ENCODE measurements at places on chromosomes 7 and 10.
A peak's percentile ranks its signal among the peaks of the same experiment; 100 is the strongest.

DNA sequence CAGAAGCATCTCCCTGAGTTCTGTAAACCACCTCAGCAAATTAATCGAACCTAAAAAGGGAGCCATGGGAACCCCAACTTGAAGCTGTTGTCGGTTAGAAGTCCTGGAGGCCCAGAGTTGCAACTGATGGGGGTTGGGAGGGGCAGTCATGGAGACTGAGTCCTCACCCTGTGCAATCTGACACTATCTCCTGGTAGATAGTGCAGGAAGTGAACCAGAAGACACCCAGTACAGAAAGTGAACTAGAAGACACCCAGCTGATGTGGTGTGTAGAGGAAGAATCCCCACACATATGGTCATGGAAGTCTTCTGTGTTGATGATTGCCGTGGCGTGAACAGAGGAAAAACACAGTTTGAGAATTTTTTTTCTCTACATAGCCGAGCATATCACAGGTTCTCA lies 58.8 kb upstream of the SRRM3 start:
- DNase-seq = no peak

GRCh38 chr10:44619975-44620374 lies 235.1 kb upstream of the CXCL12 start:
- DNase-seq = peak; percentile 96

- no peak for DNase-seq
These were observed 4.6 kb downstream of the LFNG start for GRCh38 chr7:2523941-2524807.

DNA sequence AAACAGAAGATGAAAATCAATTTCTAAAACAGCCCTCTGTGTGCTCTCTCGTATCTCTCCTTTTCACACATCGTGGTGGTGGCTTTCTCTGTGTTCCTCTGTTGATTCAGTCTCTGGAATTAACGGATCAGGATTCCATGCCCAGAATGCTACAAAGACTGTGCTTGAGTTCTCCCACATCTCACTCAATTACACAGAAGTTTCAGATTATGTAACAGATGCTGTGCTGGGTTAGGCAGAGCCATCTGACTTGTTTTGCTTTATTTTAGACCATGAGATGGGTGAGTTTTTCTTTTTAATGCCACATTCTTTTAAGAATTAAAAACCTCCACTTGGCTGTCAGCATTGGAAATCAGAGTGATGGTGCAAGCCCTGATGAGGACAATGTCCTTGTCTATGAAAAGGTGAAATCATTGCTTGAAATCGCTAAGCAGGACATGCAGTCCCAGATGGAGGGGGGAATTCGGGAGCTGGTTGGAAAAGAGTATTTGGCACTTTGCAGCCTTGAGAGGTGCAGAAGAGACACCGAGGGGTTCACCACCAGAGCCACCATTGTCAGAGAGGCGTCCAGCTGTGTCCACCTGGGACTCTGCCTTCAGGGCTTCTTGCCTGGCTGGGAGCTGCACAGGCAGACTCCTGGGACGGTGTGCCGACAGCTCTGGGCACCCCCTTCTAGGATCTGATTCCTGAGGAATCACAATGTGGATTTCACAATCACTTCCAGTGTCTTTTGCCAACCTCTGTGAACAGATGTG lies 80.4 kb downstream of the EGFR start:
- no peak for DNase-seq

DNA sequence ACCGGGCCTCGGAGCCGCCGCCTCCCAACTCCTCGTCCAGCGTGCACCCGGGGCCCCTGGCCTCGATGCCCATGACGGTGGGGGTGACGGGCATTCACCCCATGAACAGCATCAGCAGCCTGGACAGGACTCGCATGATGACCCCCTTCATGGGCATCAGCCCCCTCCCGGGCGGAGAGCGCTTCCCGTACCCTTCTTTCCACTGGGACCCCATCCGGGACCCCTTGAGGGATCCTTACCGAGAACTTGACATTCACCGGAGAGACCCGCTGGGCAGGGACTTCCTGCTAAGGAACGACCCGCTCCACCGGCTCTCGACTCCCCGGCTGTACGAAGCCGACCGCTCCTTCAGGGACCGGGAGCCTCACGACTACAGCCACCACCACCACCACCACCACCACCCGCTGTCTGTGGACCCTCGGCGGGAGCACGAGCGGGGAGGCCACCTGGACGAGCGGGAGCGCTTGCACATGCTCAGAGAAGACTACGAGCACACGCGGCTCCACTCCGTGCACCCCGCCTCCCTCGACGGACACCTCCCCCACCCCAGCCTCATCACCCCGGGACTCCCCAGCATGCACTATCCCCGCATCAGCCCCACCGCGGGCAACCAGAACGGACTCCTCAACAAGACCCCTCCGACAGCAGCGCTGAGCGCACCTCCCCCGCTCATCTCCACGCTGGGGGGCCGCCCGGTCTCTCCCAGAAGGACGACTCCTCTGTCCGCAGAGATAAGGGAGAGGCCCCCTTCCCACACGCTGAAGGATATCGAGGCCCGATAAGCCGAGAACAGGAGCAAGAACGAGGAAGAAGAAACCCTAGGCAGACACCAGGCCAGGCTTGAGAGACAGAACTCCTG lies 341.5 kb upstream of the GALNT17 start:
- DNase-seq = no peak

DNA sequence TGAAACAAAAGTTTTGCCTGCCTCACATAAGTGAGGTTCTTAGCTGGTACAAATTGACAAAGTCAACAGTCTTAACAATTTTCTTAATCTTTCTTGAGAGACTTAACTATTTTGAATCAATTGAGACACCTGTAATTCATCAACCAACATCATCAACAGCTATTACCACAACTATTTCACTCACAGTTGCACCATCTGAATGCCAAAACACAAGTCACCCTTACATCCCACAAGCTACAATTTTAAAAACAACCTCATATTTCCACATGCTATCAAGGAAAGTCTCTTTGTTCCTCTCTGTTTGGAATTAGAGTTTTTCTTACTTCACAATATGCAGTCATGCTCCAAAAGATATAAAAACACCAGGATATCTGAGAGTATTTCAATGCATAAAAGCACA lies 4.9 kb downstream of the SMURF1 start:
- no peak for DNase-seq

GRCh38 chr7:140697447-140698143 lies 1.1 kb downstream of the NDUFB2 start:
- peak; percentile 11 for DNase-seq

GRCh38 chr10:59589796-59590195 lies 119.9 kb downstream of the SLC16A9 start:
- no peak for DNase-seq

- no peak for DNase-seq
These were observed at the start of gene TRIM24 for GRCh38 chr7:138460176-138460648. TRIM24 (plus strand) TSS chr7:138460259; CDS start chr7:138460549, 290 bp downstream.

- DNase-seq = no peak
These were observed 91.9 kb upstream of the JAZF1 start for GRCh38 chr7:28272461-28272877.

GRCh38 chr10:130928306-130928705 lies 383.2 kb downstream of the TCERG1L start:
- no peak for DNase-seq

DNA sequence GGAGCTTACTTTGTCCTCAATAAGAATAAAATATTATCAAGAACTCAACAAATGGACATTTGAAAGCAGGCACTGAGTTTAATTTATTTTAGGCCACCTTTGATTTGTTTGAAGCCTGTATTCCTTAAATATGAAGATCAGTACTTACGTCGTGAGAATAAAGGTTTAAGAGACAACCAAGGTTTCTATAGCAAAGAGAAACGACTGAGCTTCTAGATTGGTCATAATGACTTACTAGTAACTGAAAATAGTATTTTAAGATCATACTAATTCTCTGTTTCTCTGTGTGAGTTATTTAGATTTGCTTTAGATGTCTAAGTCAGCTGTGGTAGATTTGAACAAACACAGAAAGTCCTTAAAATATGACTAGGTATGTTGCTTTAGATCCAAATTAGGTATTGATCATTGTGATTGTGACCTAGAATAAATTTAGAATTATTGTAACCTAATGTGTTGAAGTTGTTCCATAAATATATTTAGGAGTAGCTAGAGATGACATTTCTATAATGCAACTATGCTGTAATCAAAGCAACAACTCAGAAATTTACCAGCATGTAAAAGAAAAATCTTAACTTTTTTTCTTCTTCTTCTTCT lies 2.4 kb upstream of the GLCCI1 start:
- DNase-seq = no peak

GRCh38 chr10:79207726-79208125 lies 139.0 kb downstream of the ZMIZ1 start:
- DNase-seq = no peak

- DNase-seq = no peak
These were observed 234.1 kb downstream of the PTEN start for GRCh38 chr10:88097536-88097935.

DNA sequence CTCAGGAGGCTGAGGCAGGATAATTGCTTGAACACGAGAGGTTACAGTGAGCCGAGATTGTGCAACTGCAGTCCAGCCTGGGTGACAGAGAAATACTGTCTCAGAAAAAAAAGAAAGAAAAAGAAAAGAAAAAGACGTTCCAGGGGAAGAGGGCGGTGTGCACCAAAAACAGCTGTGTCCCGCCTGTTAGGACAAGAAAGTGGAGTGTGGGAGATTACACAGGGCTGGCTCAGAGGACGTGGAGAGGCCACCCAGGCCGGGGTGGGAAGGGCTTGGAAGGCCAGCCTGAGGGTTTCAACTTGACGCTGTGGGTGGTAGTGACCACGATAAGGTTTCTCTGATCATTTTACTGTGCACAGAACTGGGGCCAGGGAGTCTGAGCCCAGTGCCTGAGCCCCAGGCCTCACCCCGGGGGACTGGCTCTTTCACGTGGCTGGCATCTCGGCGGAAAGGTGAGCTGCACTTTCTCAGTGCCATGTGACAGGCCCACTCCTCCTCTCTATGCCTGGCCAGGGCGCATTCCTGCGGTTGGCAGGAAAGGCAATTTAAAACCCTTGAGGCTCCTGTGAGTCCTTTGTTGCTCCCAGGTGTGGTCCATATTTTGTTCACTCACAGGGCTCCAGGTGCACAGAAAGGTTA lies 13.9 kb downstream of the RHBDD2 start:
- no peak for DNase-seq

DNA sequence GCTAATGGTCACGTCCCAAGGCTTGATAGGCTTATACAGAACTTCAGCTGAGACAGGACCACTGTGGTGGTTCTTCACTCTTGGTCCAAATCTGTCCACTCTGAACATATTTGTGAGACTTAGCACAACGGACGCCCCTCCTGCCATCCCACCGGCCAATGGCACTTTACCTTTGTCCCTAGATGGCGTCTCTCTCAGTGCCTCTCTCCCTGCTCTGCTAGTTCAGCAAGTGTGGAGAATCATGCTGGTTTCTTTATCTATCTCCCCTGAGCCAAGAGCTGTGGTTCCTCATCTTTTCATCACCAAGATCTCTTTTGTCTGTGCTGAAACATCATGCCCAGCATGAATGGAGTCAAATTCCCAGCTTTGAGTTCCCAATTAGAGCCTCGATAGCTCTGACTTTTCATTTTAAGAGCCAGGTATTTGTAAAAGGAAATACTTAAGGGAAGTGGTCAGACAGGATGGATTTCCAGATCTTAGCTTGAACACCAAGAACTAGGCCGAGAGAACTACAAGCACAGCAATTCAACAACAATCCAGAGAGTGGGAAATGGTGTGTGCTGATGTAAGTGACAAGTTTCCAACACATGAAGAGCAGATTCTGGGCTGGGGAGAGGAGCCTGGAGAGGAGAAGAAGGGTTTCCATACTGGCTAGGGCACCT lies 69.5 kb downstream of the ZNF800 start:
- DNase-seq = no peak

DNA sequence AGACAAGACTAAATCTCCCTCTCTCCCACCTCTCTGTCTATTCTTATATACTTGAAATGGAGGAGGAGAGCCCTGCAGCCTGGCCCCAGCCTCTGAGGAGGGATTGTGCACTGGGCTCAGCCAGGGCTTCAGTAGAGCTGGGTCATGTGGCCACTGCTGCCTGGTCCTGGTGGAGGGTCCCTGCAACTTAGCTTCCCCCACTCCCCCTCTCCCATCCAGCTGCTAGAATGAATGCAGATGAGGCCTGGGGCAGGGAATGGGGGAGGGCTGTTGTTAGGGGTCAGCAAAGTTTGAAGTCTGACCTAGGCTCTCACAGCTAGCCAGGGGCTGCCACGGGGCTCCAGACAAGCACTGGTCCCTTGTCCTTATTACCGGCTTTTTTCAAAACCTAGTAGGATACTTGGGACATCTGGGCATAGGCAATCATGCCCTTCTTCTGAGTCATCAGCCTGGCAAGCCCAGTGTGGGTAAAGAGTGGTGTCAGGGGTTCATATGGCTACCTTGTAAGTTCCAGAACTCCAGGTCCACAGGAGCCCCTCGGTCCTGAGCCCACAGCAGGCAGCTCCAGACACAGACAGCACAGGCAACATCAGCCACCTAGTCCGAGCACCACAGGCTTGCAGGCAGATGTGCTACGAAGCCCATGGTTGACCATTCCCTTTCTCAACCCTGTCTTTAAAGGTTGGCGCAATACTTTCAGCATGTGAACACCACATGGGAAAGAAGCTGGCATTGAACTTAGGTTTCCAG lies 12.8 kb upstream of the CXCL12 start:
- DNase-seq = no peak

- no peak for DNase-seq
These were observed 3.5 kb downstream of the GRIFIN start for GRCh38 chr7:2472739-2473138.

DNA sequence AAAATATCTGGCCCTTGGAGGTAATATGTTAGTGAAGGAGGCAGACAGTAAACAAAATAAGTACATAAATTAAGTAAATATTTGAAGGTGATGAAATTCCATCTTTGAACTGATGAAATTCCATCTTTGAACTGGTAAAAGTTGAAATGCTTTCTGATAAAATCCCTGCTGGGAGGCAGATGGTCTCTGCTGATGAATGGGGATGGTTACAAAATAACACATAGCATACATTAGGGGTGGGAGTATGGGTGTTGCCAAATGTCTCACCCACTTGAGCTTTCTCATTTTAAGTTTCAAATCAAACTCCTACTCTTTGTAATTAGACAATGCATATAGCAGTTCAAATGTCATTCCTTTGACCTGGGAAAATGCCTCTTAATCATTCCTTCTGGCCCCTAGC lies 77.5 kb upstream of the SORCS3 start:
- no peak for DNase-seq

GRCh38 chr10:45809837-45810236 lies 37.5 kb downstream of the AGAP4 start:
- DNase-seq = no peak

DNA sequence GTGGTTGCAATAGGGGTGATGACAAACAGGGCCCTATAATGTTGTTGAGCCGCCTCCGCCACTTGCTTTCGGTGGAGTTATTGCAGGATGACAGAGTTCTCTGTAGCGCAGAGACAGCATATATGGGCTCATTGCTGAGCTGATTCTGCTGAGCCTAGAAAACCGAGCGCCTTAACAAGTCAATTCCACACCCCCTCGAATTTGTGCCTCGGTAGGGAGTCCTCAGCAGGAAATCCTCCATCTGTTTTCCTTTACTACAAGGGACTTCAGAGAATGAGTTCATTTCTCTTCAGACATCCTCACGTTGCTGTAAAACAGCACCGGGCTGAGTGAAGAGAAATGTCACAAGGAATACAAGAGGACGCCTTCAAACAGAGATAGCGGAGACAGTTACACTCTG lies 90.7 kb upstream of the KIAA1217 start:
- DNase-seq = no peak

All from skeletal muscle cell (primary cell).